ENCODE measurements at places on chromosomes 5 and 9. TPM values are rescaled to one million over a fixed set of nuclear protein-coding genes. Genes with fewer than 3 reads are reported as not detected.
A peak's percentile ranks its signal among the peaks of the same experiment; 100 is the strongest.

DNA sequence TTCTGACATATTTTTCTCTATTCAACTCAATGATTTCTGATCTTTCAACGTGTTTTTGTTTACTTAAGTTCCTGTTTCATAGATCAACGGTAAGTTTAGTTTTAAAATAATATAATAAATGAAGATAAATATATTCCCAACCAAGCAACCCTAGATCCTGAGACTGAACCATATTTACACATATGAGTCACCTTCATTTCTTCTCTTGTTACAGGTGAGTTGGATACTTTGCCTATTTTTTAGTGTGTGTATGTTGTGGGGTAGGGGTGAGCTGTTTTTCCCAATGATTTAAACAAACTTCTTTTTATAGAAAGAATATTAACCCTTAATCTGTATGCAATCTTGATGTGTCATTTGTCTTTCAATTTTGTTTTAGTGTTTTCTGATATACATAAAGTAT, 186.9 kb downstream of the MCTP1 start:
- DNase-seq: no peak

GRCh38 chr5:68522863-68523262, 307.3 kb downstream of the PIK3R1 start:
- DNase-seq: no peak

GRCh38 chr5:77427998-77428397, 64.1 kb downstream of the WDR41 start:
- no peak for DNase-seq

DNA sequence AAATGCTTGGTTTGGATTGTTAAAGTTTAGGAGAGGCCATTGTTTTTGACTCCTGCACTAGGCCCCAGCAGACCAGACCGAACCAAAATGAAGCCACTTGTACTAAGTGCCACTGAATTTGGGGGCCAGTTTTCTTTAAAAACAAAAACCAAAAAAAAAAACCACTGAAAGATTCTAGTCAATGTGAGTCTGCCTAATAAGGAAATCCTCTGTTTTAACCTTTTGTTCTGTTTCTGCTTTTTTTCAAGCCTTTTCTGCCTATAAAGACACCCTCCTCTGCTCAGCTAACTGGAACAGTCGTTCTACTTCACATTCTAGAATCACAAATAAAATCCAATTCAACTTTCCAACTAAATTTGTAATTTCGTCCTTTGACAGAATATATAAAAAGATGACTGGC, 64.9 kb downstream of the SERINC5 start:
- no peak for DNase-seq

- DNase-seq: no peak
Observed at GRCh38 chr5:170201311-170201710, 31.5 kb upstream of the C5orf58 start.

DNA sequence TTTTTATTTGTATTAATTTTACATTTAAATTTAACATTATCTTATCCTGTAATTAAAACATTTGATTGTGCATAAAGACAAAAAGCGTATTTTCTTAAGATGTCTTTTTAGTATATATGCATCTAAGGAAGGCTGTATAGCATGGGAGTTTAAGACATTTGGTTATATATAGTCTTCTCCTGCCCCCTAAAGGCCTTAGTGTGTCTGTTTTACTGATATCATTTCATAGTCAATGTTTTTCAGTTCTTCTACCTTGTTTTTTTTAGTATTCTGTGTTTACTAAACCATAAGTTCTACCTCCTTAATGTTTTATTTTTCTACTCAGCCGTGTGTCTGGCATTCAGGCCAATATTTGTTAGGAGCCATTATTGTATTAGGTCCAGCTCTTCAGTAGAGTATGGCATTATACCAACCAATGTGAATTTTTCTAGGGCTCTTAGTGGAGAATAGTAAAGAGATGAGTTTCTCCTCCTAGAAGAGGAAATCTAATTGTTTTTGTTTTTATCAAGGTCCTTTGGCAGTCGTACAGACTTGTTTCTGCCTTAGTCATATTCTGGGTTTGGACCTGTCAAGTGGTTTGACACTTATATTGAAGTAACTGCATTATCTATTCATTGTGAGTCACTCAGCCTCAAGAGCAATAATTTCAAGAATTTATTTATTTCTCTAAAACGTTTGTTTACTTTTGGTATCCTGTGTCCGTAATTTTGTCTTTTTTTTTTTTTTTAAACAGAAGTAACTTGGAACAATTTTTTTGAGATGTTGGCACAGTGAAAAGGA, 74.8 kb downstream of the SLF1 start:
- peak; percentile 86 for DNase-seq

DNA sequence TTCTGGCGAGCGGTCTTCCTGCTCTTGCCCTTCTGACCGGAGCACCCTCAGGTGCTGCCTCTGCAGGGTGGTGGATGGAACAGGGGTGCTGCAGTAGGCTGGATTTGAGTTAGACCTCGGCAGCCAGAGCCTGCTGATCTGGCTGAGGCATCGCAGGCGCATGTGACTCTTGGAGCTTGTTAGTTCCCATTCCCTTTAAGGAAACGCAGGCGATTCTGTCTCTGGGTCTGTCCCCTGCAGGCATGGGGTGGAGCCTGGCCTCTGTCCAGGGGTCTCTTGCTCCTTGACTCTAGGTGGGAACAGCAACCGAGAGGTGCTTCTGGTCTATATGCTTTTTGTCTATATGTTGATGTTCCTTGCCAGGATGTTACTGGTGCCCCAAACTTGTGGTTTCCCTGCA, 3.1 kb downstream of the WNK2 start:
- DNase-seq: no peak

Gene PCSK1
- not detected for total RNA-seq

Gene TMEFF1
- total RNA-seq: 0.54 TPM

Gene TRMT10B
- total RNA-seq: 3.8 TPM

Gene NSUN2
- 102 TPM for total RNA-seq

Gene TSTD2
- 11.1 TPM for total RNA-seq

Gene PIP5KL1
- 4.7 TPM for total RNA-seq

Gene PCDHGB6
- 0.14 TPM for total RNA-seq

Gene SMIM27
- 7.8 TPM for total RNA-seq

Gene EQTN
- 0.27 TPM for total RNA-seq

All from foreskin keratinocyte (primary cell).